ENCODE measurements at places on chromosomes 2 and 18.

- no peak for DNase-seq
These were observed 1.5 kb downstream of the TET3 start for GRCh38 chr2:73986085-73986681.

GRCh38 chr2:187906021-187906420, 351.8 kb upstream of the TFPI start:
- DNase-seq, result no peak

GRCh38 chr2:203451011-203451410, 84.1 kb downstream of the RAPH1 start:
- DNase-seq, result no peak

GRCh38 chr2:151237422-151238025, 24.1 kb downstream of the RBM43 start:
- DNase-seq, result no peak

DNA sequence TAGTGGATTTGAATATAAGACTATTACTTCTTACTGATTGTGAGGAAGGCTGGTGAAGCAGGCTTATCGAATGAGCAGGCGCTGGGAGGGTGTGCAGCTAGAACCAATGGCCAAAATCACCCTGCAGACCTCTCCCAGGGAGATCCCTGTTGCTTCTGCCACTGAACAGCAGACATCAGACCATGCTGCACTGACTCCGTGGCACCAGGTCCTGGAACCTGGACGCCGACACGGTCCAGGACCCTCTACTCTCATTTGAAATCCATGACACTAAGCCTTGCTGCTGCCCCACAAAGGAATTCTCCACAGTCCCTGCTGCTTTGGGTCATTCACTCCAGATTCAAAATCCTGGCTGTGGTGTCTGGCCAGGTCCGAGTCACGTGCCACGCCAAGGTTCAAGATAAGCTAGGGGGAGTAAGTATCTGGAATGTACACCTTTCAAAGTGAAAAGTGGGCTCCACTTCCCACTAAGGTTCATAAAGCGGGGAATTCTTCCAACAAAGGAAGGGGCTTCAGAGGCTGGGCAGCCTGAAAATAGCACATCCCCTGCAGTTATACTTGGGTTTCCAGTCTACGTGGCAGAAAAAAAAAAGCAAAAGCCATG, 9.0 kb upstream of the YWHAQ start:
- DNase-seq, result no peak

DNA sequence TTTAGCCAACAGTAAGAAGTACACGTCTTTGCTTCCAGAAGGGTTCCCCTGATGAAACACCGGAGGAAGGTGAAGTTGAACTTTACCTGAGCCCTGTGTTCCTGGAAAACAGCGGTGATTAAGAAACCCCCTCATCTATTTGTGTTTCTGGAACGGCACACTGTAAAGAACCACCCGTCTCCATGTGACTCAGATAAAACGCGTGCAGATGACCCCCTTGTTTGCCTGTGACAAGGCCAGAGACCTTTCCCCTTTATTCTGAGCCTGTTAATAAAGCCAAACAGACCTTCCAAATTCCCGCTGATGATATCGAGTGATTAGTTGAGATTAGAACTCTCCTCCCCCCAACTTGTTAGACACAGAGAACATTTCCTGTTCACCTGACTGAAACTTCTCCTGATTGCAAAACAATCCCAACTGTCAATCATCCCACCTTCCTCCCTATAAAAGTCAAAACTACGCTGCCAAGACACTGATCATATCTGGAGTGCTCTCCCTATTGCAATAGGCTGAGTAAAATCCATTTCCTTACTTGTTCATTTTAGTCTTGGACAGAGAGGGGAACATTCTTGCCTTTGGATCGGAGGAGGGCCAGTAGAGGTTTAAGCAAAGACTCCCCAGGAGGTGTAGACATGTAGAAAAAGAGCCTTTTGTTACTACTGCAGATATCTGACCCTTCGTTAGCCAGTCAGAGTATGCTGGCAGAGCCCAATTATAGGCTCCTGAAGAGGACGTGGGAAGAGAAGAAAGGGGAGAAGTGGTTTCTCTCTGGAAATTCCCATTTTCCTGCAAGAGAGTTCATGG, 914 bp upstream of the IWS1 start:
- no peak for DNase-seq

DNA sequence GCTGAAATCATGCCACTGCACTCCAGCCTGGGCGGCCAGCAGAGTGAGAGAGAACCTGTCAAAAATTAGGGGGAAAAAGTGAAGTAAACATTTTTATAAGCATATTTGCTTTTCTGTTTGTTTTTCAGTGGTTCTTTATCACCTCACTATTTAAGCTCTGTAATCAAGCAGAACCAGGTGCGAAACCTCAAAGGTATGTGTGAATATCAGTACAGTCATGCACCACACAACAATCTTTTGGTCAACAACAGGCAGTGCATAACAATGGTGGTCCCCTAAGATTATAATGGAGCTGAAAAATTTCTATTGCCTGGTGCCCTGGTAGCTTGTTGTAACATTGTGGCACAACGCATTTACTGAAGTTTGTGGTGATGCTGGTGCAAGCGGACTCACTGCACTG, 167.4 kb upstream of the STON1 start:
- DNase-seq, result no peak

GRCh38 chr2:17035010-17035409, 369.4 kb upstream of the CYRIA start:
- DNase-seq, result no peak

DNA sequence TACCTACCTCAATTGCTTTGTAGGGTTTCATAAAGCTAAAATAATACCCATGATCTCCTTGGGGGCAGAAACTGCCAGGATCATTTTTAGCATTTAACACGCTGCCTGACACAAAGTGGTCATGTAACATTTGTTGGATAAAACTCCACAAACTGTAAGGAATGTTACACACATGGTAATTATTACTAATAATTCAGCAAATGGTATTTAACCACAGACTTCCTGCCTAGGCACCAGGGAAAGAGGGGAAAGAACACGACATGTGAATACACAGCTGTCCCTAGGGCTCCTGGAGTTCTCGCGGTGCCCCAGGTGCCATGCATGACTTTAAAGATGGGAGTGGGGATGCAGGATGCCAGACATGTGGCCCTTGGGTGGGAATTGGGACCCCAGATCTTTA, 43.5 kb downstream of the ASAP2 start:
- no peak for DNase-seq

DNA sequence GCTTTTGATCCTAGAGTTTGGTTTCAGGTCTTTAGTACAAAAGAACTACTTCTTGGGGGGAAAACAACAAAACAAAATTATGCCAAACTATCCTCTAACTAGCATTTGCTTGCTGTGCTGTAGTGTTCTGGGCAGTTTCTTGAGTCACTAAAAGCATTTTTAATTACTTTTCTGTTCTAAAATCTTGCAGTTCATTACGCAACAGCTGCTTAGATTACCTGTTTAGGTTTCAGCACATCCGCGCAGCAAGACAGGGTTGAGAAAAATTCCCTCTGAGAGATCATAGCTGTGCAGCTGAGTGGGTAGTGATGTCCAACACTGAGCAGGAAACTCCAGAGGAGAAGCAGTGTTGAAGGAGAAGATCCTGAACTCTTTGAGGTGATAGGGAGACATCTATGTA, 9.0 kb downstream of the DAW1 start:
- no peak for DNase-seq

DNA sequence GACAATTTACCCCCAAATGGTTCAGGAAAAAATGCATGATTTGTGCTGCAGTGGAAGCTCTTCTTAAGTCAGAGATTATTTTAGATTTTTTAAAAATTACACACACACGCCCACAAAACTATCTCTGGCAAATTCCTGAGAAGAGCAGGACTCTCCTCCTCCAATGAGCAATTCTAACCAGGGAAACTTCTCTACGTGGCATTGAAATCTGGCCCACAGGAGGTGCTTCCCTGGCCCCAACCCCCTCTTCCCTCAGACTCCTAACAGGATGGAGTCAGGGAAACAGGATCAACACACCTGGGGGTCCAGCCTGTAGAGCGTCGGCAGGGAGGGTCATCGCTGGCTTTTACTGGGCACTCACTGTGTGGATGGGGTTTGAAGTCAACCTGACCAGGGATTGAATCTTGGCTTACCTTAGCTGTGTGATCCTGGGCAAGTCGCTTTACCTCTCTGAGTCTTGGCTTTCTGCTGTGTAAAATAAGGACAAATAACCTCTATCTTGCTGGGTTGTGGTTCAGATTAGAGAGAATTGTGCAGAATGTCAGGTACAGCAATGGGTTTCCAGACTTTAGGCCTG, 65.4 kb upstream of the ASAP2 start:
- DNase-seq, result no peak
